Hippocampal formation (tissue), 2 donors: ENCODE measurements at places on chromosomes 3 and 15.

- no peak for DNase-seq
These were observed 53.9 kb downstream of the EIF4E3 start for GRCh38 chr3:71671216-71671845.

DNA sequence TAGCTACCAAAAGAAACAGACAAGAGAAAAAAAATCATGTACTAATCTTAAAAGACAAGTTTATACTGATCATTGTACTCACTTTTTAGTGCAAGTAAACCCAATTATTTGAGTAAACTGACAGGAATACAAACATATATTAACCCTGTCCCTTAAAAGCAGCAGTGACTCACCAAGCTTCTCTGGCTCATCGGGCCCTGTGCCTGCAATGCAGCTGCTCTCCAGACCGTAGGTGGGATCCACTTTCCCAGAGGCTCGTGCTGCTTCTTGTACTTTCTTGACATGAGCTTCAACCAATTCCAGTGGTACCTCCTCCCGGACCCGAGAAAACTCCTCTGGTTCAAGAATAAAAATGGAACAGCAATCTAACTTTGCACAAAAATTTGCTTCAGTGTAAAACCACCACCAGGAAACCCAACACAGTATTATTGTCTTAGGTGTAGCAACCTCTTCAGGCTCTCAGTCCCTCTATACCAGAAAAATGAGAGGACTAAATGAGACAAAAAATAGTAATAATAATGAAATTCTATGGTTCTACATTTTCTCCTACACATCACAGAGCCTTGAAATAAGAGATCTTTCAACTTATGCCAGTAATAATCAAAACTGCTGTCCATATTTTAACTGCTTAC is 82.6 kb upstream of the CSPG5 start:
- no peak for DNase-seq

DNA sequence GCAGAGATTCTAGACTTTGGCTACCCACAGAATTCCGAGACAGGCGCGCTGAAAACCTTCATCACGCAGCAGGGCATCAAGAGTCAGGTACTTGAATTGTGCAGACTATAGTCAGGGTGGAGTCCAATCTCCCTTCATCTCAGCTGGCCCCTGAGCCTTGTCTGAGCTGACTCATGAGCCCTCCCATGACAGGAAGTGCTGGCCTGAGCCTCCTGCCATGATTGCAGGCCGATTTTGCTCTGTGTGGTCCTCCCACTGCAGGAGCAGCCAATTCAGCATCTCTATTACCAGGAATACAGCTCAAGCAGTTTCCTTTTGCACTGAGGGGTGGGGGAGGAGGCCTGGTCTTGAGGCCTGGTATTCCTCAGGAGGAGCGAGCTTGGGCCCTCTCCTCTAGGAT is 5.5 kb downstream of the AP2M1 start:
- DNase-seq: no peak

GRCh38 chr15:101373577-101373976 is 78.5 kb upstream of the SNRPA1 start:
- no peak for DNase-seq

DNA sequence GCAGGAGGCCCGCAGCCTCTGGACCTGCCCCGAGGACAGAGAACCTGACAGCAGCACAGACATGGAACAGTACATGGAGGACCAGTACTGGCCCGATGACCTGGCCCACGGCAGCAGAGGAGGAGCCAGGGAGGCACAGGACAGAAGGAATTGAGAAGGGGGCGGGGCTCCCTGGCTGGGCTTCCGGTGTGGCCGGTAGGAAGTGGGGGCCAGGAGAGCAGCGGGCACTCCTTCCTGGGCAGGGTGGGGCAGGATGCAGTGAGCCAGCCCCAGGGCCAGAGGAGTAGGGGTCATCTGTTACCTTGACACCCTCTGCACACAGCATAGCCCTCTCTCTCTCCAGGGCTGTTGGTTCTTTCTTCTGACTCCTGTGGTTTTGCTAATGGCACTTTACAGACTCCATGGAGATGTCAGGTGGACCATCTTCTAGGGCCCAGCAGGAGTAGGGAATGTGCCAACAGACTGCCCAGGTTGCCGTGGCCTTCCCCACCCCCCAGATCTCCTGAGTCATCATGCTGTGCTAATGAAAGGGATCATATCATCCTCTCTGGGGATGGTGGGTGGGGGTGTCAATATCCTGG is 8.6 kb upstream of the ISG20 start:
- DNase-seq: no peak

GRCh38 chr15:39312984-39313383 is 267.9 kb upstream of the THBS1 start:
- DNase-seq: no peak

DNA sequence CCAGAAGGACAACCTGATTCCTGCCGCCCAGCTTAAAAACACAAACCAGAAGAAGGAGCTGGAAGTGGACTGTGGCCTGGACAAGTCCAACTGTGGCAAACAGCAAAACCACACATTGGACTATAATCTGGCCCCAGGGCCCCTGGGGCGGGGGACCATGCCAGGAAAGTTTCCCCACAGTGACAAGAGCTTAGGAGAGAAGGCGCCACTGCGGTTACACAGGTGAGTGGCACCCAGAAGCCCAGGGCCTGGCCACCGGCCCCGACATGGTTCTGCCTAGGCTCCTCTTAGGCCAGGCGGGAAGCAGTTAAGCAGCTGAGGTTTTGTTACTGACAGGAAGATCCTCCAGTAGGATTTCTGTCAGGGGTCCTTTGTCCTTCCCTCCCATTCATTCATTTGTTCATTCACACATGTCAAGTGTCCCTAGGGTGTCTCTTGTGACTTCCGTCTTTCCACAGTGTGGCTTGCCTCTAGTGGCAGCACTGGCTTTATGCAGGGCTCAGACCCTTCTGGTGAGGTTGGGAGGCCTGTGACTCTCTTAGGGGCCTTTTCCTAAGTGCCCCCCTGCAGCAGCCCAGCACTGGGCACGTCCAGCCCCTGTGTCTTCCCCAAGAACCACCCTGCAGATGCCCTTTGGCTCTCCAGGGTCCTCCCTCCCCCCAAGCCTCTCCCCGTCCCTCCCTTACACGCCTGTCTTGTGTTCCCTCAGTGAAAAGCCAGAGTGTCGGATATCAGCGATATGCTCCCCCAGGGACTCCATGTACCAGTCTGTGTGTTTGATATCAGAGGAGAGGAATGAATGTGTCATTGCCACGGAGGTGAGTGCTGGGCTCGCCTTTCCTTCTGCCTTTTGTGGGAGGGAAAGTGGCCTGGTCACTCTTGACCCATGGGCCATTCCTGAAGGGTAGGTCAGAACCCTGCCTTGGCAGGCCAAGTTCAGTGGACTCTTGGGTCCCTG is 7.8 kb downstream of the DLL4 start:
- DNase-seq: no peak

GRCh38 chr3:31166249-31166885 is 271.9 kb upstream of the GADL1 start:
- no peak for DNase-seq

GRCh38 chr3:148453781-148454191 is 243.9 kb upstream of the AGTR1 start:
- no peak for DNase-seq

DNA sequence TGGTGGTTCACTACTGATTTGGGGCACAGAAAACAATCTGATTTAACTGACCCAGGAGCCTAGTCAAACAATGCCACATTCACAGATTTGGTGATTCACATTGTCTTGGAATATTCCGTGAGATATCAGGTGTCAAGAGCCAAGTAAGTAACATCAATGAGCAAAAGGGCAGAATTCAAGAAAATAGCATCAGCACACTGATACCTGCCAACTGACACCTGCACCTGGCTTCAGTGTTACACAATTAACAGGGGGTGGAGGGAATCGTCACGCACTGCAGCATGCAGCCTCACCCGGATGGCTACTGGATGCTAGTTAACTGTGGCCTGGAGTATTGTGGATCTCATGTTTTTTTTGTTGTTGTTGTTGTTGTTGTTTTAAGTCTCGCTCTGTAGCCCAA is 17.6 kb downstream of the CCNL1 start:
- no peak for DNase-seq

- DNase-seq: no peak
These were observed 2.0 kb downstream of the OR4F15 start for GRCh38 chr15:101813803-101814534.
